Stimulated activated CD8-positive, alpha-beta memory T cell treated with anti-CD3 and anti-CD28 coated beads, Interleukin-15, amount 100 ng/mL, for 24 hours (primary cell): ENCODE measurements at places on chromosomes 13 and 19.

DNA sequence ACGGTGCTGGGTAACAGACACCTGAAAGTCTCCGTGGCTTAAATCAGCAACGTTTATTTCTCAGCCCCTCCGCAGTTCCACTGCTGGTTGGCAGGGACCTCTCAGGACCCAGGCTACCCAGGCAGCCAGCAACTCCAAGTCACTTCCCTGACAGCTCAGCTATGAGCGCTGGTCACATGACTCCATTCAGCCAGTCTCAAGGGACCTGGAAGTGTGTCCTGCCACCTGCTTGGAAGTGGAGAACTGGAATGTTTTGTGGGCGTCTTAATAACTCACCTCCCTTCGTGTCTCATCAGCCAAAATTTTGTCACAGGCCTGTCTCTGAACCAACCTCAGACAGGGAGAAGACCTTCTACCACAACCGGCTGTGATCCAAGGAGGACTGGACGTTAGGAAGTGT lies 72.8 kb downstream of the DPF1 start:
- no peak for DNase-seq

DNA sequence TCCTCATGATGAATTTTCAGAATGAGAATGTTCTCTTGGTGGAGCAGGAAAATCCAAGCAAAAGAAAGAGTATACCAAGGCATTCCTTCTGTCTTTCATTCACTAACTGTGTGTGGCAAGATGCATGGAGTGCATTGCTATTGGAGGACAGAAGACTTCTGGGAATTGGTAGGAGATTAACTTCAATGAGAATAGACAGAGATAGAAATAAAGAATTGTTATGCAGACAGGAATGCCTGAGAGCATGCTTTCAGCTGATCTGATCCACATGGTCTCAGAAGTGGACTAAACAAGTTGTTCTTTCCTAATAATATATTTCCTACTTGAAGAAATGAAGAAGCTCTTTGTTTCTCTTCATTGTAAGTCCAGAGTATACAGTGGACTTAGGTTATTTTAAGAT lies 303.6 kb downstream of the MYO16 start:
- no peak for DNase-seq

DNA sequence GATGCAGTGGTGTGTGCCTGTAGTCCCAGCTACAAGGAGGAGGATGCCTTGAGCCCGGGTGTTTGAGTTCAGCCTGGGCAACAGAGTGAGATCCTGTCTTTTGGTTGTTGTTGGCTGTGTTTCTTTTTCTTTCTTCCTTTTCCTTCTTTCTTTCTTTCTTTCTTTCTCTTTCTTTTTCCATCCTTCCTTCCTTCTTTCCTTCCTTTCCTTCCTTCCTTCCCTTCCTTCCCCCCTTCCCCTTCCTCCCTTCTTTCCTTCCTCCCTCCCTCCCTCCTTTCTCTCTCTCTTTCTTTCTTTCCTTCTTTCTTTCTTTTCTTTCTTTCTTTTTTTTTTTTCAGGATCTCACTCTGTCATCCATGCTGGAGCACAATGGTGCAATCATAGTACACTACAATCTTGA lies 46.5 kb upstream of the SIN3B start:
- DNase-seq, result no peak

DNA sequence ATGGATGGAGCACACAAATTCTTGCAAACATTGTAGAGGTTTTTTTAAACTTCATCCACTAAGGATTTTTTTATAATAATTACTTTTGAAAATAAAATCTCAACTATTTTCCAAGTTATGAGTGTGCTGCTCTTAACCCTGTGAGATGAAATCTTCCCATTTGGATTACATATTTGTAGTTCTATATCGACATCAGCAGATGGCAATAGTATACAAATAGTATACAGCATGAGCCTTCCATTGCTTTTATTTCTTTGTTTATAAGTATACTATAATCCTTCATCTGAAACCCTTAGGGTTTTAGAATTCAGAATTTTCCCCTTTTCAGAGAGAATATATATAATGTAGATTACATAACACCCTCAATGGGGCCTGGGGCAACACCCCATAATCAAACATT lies 70.5 kb downstream of the GJA3 start:
- no peak for DNase-seq

DNA sequence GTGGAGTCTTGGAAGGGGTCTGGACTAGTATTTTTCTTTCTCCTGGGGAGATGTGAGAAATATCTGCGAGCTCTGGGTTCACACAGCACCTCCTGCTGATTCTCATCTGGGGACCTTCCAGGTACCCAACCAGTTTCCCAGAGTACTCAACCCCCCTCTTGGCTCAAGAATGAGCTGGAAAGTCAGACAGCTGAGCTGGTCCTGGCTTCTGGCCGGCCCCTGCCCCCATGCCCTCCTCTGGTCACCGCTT lies 2.2 kb upstream of the PDE4A start:
- no peak for DNase-seq

GRCh38 chr19:33730858-33731607 lies 65.6 kb upstream of the KCTD15 start:
- no peak for DNase-seq

DNA sequence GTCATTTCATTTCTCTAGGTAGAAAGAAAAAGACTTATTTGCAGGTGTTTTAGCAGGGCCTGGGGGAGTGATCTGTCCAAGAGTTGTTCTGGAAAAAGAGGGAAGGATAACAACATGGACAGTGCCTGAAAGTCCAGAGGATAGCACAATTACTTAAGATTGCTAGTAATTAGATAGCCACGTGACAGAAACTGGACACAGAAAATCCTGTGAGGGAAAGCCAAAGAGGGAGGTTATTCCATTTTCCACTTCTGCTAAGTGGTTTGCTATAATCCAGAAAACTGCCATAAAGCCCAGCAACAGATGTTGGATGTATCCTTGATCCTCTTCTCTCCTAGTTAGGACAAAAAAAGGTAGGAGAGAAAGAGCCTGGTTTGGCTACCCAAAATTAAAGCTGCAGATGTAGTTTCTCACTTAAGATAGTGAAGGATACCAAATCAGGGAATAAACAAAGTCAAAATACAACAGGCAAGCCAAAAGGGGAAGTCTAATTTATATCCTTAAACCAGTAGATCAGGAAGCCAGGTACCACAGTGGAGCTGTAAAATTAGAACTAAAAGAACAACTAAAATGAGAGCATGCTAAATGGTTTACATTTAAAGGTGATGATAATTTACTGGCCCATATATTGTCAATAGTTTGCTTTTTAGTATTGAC lies 140.2 kb downstream of the VWA8 start:
- no peak for DNase-seq

DNA sequence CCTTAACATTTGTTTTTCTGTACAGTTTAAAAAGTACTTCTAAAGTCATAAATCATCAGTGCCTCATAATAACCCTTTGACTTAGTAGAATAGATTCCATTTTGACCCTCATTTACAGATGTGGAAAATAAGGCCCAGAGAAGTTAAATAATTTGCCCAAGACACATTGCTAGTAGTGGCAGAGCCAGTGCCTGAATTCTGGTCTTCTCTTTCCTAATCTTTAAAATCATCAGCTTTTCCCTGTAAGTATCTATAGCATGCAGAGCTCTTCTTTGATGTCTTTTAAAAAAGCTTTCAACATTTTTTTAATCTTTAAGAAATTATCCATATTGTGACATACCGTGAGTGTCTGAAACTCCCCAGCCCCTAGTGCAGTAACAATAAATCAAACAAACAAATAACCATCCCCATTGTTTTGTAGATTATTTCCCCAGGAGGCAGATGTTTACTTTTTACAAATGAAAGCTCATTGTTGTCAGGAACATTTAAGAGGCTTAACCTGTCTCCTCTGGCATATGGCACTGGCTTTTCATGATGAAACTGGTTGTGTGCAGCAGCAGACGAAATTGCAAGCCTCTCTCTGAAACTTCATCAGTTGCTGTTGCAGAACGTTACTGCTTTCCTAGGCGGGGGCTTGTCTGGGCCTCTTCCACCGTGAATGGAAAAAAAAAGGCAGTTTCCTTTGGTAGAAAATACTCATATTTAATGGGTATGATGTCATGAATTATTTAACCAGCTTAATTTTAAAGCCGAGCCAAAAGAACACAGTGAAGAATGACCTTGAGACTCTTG lies 31.7 kb upstream of the PCDH8 start:
- DNase-seq, result no peak

DNA sequence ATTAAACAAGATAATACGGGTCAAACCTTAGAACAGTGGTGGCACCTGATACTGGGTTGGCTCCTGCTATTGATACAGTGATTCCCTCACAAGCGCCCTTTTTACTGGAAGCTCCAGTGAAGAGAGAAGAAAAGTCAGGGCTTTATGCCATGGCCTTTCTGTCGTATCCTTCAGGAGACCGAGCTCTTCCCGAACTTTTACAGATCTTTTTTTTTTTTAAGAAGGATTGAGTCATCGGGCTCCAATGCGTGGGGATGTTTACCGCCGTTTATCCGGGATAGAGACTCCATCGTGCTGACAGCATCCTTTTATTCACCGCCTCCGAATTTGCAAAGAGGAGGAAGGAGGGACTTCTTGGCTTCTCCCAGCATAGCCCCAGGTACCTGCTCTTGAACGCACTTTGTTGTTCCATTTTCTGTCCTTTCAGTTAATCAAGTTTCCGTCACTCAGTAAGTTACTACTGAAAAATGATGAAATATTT lies 574 bp downstream of the ZNF227 start:
- no peak for DNase-seq

- no peak for DNase-seq
Observed at GRCh38 chr19:30450100-30450499, 77.9 kb downstream of the ZNF536 start.

DNA sequence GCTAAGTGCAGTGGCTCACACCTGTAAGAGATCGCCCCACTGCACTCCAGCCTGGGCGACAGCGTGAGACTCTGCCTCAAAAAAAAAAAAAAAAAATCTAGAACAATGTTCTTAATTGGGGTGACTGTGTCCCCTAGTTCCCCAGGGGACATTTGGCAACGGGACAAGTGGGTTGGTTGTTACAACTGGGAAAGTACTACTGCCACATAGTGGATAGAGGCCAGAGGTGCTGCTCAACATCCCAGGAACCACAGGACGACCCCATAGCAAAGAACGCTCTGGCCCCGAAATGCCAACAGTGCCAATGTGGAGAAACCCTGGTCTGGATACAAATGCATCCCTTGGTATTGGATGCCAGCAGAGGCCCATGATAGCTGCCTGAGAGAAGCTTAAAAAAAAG lies 11.8 kb downstream of the NLRP12 start:
- DNase-seq, result no peak

- no peak for DNase-seq
Observed at GRCh38 chr19:5228932-5229777, 111.5 kb downstream of the PTPRS start.
